ENCODE measurements at places on chromosomes 7 and 10.

DNA sequence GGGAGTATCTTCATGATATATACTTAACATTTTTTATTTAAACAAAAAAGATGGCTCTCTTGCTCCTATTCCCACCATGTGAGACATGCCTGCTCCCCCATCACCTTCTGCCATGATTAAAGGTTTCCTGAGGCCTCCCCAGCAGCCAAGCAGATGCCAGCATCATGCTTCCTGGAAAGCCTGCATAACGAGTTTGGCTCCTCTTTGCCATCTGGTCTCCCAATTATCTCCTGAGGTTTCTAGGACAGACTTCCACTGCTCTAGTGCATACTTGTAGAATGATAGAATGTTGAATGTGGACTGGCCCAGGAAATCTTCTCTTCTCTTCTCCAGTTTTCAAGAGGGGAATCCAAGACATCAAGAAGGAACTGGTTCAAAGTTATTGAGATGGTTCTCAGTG, 45.9 kb upstream of the ELAPOR2 start:
- DNase-seq = no peak

DNA sequence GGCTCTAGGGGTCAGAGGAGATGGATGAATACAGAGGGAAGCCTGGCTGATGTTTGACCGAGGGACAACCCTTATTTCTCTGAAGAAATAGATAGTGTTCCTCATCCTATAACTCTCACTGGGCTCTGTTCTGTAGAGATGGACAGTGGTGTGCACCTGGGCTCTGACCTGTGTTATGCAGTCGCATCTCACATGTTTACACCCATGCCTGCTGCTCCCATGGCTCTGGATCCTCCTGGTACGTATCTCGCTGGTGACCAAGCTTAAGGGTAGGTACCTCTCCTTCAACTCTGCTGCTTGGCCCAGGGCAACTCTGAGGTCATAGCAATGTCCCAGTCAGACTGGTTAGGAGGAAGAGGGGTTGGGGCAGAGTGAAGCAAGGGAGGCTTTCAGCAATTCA, 42.8 kb downstream of the ADRA2A start:
- DNase-seq = no peak

GRCh38 chr7:141906285-141906684, 9.9 kb upstream of the OR9A4 start:
- no peak for DNase-seq

DNA sequence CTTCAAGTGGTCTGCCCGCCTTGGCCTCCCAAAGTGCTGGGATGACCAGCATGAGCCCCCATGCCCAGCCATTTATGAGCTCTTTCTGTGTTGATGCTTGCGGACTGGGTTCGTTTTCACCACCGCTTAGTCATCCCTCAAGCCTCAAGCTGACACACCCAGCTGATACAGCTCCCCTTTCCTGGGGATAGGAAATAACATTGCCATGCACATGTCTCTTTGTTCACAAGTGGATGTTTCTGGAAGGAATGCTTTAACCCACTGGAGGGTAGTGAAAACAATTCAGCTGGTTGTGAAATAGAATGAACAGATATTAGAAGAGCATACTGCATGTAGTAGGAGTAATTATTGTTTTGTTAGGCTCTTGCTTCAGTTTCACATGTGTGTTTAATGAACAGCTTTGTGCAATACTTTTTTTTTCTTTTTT, 8.5 kb upstream of the METTL27 start:
- peak; percentile 98 for DNase-seq

DNA sequence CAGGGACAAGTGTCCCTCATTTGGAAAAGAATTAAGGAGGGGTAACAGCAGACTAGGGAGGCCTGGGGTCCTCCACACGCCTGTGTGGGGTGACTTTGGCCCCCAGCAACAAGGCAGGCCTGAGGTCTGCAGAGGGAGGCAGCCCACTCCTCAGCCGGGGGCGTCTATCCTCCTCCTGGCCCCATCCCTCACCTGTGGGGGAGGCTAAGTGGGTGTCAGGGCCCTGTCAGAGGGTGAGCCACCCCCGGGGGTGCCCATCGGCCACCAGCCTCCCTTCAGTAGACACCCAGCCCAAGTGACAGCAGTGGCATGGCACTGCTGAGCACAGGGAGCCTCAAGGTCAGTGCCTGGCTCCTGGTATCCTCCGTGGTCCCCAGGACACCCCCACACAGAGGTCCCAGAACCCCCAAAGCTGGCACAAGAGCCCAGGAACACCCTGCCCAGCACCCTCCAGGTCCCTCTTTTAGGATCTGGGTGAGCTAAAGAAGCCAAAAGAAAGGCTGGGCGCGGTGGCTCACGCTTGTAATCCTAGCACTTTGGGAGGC, 693 bp upstream of the FXYD4 start:
- DNase-seq = no peak

DNA sequence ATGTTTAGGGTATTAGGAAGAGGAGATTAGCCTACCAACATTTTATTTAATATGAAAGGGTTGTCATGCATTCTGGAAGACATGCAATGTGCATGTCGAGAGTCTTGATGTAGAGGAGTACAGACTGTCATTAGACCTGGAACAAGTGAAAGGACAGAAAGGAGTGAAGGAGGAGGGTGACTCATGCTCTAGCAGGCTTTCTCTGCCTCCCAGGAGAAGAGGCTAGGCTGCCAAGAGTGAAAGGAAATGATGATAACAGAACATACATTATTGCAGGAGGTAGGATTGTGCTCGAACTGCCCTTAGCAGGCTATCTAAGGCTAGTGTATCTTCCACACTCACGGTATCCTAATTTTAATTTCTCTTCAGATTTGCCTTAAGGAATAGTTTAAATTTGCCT, 228.8 kb downstream of the EXOC4 start:
- peak; percentile 59 for DNase-seq

GRCh38 chr7:73831834-73832651, 1.2 kb downstream of the CLDN4 start:
- DNase-seq = peak; percentile 76

DNA sequence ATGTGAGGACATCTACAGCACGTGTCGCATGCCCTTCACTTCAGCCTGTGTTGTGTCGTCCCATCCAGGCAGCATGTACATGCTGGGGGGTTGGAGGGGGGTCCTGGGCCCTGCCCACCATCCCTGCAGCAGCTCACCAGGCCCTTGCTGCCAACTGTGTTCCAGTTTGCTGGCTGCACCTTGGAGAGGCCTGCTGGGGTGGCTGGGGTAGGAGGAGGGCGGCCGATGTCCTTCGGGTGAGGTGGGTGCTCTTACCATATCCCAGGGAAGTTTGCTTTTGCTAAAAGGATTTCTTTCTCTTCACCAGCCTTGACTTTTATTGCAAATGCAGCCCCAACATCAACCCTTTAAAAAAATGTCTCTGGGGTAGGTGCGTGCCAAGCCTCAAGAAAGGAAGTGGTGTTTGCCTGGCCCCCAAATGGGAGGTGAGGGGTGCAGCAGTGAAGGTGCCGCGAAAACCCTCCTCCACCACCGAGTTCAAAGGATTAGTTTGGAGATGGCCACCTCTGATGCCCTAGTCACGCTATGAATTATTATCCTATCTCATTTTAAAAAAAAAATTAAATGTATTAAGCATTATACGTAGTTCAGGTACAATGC, 165.8 kb upstream of the KLF6 start:
- no peak for DNase-seq

DNA sequence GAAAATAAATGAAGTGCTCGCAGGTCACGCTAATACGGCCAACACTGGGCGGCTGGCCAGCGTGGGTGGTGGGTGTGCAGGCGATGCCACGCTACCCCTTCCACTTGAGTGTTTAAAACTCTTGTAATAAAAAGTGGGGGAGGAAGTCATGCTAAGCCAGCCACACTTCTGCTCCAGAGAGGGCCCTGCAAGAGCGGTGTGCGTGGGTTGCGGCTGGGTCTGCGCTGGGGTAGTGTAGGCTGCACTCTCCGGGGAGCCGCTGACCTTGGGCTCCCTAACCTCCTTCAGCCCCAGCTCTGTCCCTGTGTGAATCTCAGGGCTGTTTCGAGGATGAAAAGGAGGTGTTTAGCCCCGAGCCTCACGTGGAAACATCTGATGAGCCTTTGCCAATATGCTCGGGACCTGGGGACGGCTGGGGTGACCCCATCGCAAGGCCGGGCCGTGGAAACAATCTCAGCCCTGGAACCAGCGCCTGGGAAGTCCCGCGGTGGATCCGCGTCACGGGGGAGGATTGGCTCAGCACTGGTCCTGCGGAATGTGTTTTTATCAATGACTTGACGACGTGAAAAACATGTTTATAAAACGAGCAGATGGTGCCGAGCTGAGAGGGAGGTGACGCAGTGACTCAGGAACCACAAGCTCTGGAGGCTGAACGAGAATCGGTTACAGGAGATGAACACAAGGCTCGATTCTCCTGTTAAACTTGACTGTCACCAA, 278.5 kb downstream of the DNAJB6 start:
- no peak for DNase-seq

All from bronchial epithelial cell (primary cell).